HTR-8/SVneo (cell line): ENCODE measurements at places on chromosomes 7 and 10.

DNA sequence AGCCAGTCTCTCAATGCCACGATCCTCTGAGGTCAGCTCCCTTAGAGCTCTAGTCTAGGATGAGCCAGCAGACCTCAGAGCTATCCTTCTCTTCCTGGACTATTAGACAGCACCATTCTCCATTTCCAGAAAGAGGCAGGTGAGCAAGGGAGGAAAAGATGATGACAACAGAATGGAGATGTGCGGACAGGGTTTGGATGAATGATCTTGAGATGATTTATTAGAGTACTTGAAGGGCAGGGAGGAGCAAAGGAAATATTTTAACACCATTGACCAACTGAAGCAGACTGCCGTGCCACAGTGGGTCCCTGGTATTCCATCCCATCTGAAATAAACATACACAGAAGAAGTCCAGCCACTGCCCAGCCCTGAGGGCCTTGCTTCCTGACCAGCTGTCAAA is 94.3 kb downstream of the CFAP58 start:
- DNase-seq, result no peak

DNA sequence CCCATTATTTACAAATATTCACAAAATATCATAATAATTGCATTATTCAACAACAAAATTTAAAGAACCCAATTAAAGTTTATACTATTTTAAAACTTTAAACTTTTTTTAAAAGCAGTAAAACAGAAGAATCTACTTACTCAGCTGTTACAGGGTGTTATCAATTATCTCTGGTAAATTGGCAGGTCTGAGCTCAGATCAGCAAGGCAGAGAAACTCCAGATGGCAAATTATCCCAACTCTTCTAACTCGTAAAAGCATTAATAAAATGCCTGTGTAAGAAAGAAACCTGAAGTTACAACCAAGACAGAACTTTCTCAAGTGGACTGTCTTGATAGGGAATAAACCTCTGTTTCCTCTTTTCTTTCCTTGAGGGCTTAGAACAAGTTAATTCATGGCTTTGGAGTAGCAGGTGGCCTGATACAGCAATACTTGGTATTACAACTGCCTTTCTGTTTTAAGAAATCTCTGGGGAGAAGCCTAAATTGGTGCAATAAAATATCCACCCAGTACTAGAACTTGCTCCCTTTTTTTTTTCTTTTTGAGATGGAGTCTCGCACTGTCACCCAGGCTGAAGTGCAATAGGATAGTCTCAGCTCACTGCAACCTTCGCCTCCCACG is 275.3 kb upstream of the MKLN1 start:
- no peak for DNase-seq

DNA sequence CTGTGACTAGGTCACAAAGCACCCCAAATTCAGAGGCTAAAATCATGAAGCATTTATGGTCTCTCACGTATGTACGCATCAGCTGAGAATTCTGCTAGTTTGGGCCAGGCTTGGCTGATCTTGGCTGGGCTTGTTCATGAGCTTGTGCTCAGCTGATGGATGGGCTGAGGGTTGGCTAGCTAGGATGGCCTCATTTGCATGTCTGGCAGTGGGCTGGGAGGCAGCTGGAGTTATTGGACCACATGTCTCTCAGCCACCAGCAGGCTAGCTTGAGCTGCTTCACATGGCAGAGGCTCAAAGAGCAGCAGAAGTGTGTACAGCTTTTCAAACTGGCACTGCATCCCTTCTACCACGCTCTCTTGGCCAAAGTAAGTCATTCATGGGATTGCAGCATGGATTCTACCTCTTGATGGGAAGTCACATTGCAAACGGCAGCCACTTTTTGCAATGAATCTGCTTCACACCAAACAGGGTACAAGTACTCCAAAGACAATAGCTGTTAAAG is 770.3 kb downstream of the TYW1 start:
- no peak for DNase-seq

GRCh38 chr7:10939237-10939910 is 34.3 kb upstream of the PHF14 start:
- DNase-seq, result peak; percentile 12

DNA sequence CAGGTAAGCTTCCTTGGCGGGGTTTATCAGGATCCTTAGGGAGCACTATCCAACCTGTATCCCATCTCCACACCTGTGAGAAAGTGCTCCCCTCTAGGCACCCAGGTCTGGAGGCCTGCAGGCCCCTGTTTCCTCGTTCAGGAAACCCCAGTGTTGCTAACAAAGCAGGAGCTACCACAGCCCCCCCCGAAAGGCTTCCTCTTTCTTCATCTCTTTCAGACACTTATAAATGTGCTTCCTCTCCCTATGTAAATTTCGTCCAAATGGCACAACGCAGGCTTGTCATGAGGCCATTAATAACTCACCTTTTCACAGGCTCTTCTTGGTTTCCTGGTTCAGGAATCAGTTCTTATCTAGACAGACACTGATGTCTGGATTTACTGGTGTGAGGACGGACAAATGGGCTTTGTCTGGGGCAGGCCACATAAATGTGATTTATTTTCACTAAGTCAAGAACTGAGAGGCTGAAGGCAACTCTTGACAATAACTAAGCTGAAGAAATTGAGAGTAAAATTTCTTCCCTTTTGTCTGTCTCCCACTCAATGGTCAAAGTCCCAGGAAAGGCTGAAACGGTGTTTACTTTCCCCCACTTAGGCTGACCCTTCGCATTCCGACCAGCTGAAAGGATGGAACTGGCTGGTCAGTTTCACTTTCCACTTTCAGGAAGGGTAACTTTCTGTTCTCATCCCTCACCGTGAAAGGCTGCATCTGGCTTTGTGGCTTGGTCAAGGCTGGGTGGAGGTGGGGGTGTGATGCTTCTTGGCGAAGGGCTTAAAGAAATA is 46.8 kb downstream of the PIK3AP1 start:
- DNase-seq, result peak; percentile 45

GRCh38 chr7:12323415-12323814 is 80.2 kb downstream of the VWDE start:
- DNase-seq, result no peak

- DNase-seq, result peak; percentile 48
These were observed 706 bp downstream of the BUB3 start for GRCh38 chr10:123154711-123155505.

GRCh38 chr7:105241198-105241597 is 147.5 kb downstream of the SRPK2 start:
- no peak for DNase-seq

DNA sequence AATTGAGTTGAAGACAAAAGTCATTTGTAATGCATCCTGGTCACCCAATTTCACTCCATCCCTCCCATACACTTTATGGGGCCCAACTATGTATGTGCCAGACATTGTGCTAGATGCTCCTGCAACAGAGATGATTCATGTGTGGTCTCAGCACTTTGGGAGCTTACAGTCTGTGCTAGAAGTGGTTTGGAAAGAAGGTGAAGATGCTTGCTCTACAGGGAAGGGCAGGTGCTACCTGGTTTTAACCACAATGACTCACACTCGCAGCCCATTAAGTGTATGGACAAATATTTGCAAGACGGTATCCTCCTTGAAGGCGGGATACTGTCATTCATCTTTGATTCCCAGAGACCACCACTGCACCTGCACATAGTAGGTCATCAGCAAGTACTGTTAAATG is 257.6 kb downstream of the OTUD1 start:
- DNase-seq, result no peak
